Fibroblast of the aortic adventitia (primary cell): ENCODE measurements at places on chromosomes 2 and 18. TPM values are rescaled to one million over a fixed set of nuclear protein-coding genes. Genes with fewer than 3 reads are reported as not detected.

DNA sequence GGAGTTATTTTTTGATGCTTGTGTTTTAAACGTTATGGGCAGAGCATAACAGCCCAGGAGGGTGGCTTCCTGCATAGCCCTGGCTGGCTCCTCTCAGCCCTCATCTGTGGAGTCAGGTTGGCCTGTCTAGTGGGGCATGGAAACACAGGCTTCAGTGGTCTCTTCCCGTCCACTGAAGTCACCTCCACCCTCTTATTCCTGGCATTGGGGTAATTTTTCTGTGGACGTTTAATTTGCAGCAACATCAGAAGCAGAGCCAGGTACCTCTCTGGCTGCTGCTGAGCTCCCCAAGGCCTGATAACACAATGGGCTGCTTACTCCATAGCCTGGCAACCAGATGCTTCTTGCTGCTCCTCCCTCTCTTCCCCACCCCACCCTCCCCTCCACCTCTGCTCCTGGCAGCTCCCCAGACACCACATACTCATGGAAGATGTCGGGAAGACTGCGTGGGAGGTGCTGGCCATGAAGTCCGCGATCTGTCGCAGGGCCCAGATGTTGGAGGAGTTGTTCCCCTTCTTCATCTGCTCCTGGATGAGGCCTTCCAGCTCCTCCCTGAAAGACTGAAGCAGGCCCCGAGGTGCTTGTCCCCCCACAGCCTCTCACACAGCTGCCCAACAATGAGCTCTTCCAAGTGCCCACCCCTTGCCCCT lies 64.0 kb downstream of the ADD2 start:
- peak; percentile 70 for DNase-seq

The BUB1 gene
- 5.9 and 35.2 TPM in 2 replicates for total RNA-seq

DNA sequence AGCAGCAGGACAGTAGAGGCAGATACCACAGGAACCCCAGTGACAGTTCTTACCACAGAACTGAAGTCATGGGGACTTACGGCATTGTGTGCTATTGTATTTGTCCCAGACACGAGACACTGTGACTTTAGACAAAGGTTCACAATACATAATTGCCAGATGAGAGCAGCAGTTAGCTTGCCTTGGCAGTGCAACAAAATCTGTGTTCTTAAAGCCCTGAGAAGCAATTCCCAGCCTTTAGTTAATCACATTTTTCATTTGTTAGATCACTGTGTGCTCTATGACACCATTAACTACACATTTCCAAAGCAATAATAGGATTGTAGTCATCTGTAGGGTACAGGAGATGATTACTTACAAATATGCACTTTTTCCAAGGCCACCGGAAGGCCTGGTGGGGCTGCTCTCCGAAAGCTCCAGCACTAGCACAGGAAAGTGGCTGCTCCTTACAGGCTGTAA lies 97.5 kb upstream of the LDLRAD4 start:
- peak; percentile 53 for DNase-seq

DNA sequence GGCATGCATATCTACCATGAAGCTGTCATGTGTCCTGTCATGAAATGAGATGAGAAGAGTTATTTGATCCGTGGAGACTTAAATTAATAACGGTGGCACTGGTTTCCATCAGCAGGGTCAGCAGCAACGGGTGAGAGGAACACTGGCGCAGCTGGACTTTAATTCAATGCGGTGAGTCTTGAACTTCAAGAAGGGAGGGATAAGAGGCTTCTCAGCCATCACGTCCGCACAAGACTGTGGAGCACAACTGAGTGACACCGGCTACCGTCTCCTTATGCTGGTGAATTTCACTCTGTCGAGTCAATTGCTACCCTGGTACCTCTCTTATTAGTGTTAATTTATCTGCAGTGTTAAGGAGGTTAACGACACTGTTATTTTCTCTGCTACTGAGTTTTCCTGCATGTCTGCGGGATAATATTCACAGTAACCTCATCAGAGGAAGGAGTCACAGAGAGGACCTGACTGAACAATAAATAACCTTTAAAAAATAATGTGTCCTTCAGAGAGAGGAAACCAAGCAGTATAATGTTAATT lies 236.8 kb downstream of the EPHA4 start:
- DNase-seq: no peak

GRCh38 chr2:16816016-16816415 lies 150.4 kb upstream of the CYRIA start:
- no peak for DNase-seq

The TRABD2A gene
- total RNA-seq: 0.33 and 1.6 TPM in 2 replicates

GRCh38 chr2:20282916-20283592 lies 58.1 kb upstream of the SDC1 start:
- peak; percentile 64 for DNase-seq

The UGT1A6 gene
- 0.09 TPM in 1 of 2 replicates, not detected in the other for total RNA-seq

The EVX2 gene
- not detected in 2 replicates for total RNA-seq

DNA sequence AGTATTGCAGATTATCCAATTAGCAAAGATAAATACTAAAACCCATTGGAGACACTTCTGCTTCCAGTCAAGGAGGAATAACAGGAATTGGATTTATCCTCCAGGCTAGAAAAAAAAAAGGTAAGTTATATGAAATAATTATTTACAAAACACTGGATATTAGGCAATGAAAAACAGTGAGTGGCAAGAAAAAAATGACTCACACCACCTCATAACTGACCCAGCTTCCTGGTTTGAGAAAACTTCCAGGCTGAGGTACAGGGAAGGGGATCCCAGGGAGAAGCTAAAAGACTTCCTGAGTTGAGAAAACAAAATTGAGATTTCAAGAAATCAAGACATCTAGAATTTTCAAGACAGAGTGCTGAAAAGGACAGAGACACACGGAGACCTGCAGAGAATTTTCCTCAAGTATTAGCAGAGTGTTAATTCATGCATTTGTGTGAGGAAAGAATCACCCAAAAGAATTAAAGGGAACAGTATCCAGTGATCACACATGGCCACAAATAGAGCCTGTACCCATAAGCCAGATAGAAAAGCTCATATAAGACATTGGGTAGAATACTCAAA lies 17.4 kb downstream of the SRD5A2 start:
- no peak for DNase-seq

The ERMN gene
- total RNA-seq: 0.18 TPM in 1 of 2 replicates, not detected in the other

DNA sequence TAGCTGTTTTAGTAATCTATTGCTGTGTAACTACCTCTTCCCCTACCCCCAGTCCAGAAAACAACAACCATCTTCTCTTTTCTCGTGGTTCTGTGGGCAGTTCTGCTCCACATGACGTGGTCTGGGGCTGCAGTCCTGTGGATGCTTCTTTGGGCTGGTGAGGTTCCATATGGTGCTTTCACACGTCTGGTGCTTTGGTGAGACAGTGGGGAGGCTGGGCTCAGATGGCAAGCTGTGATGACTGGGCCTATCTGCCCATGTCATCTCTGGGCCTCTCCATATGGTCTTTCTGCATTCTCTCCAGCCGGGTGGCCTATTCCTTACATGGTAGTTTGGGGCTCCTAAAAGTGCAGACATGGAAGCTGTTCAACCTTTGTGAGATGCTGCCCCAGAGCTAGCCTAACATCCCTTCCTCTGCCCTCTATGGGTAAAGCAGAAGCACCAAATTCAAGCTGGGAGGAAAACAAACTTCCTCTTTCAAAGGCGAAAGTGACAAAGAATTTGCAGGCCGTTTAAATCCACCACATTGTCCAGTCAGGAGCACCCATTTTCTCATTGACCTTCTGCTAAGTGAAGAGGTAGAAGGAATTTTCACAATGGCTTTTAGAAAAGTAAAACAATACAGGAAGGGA lies 68.3 kb upstream of the IL1R1 start:
- no peak for DNase-seq

DNA sequence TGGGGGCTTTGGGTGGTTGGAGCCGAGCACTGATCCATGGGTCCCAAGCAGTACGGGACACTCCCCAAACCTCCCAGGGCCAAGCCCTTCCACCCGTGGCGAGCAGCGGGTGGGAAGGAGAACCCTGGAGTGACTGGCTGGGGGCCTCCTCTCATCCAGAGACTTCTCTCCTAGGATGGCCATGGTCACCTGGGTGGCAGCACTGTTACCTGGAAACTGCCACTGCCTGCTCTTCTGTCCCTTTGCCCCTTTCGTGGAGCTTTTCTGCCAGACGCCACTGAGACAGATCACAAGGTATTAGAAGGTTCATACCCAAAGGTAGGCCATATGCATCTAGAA lies 26.9 kb downstream of the CENPO start:
- no peak for DNase-seq

GRCh38 chr2:104885119-104885782 lies 31.3 kb downstream of the POU3F3 start:
- no peak for DNase-seq

The FEV gene
- not detected in 2 replicates for total RNA-seq

DNA sequence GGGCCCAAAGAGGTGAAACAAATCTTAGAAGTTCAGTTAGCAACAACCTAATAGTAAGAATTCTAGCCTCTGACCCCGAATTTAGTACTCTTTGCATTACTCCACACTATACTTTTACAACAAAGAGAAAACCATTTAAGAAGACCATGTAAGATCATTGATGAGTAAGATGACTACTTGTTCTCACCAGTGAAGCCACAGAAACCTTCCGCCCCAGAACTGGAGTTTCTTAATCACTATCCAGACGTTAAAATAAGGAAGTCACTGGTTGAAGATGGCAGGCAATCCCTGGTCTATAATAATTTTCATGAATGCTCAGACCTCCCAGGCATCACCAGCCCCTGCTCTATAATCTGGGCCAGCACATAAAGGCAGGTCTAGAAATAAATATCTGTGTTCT lies 95.0 kb downstream of the TMEM163 start:
- no peak for DNase-seq

DNA sequence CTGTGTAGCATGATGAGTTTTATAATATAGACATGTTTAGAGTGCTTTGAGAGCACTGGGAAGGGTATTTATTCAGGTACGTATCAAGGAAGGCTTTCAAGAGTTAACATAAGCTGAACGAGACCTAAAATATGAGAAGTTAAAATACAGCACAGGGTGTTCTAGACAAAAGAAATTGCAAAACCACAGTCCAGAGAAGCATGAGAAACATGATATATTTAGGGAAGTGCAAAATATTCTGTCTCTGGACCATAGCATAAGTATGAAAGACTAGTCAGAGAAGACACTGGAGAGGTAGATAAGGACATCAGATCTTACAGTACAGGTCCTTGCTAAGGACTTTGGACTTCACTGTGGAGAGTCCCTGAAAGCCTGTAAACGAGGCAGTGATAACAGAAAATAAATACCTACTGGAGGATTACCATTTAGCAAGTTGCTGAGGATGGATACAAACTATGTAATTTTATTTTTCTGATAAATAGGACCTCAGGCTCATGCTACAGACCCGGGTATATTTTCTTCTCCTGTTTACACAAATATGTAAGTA lies 43.7 kb downstream of the FSIP2 start:
- no peak for DNase-seq

The LIPG gene
- 2.7 and 3.2 TPM in 2 replicates for total RNA-seq

The FSHR gene
- total RNA-seq: not detected in 2 replicates

DNA sequence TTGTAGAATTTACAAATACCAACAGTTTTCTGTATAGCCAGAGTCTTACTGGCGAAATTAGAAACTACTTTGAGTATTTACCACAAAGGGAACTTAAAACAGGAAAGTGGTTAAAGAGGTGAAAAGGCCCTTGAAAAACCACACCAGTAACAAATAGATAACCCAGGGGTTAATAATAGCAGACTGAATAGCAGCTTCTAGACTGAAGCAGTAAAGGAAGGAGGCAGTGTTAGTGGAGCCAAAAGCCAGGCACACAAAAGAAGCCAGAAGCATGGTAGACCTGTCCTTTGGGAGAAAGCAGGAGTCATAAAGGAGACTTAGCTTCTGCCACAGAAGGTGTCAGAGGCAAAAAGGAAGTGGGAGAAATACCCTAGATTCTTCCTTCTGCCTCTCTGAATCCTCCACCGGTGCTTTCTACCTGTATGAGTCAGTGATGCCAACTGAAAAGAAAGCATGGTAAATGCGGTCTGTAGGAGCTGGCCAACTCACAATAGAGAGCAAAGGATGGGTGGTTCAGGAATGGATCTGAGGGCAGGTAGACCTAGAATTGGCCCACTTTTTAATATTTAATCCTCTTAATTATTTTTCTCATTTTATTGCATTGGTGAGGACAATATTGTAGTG lies 97.3 kb downstream of the ARL6IP6 start:
- no peak for DNase-seq

The CGREF1 gene
- 4.7 and 9.3 TPM in 2 replicates for total RNA-seq

- DNase-seq: peak; percentile 25
These were observed 76.3 kb upstream of the GALNT5 start for GRCh38 chr2:157181234-157181633.

The RAB17 gene
- 0.54 and 3.5 TPM in 2 replicates for total RNA-seq

The DSG4 gene
- not detected in 2 replicates for total RNA-seq

GRCh38 chr2:169683054-169683424 lies 11.2 kb downstream of the CFAP210 start:
- no peak for DNase-seq

DNA sequence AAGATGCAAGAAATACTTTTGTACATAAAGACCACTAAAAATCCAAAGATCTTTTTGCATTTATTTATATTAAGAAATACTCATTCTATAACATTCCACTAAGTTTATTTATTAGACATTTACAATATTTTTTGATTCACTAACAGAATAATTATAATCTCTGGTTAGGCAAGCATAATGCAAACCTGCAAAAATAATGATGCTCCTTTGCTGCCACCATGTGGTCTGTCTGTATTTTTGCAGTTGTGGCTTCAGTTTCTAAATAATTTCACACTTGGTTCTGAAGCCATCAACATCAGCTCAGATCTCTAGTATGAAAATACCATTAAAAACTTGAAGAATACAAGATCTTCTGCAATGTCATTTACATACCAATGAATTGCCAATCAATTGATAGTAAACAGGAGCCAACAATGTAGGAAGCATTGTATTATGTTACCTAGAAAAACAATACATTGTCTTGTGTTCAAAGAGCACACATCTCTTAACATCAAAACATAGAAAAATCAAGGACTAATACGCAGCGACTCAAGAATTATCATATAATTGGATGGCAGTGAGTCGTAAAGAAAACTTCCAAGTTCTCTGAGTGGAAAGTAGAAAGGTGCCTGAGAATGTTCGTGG lies 28.8 kb upstream of the WDR75 start:
- peak; percentile 85 for DNase-seq

- peak; percentile 9 for DNase-seq
These were observed 68.3 kb downstream of the CRACDL start for GRCh38 chr2:98867539-98868309.

GRCh38 chr18:5276947-5277346 lies 18.6 kb downstream of the ZBTB14 start:
- no peak for DNase-seq

DNA sequence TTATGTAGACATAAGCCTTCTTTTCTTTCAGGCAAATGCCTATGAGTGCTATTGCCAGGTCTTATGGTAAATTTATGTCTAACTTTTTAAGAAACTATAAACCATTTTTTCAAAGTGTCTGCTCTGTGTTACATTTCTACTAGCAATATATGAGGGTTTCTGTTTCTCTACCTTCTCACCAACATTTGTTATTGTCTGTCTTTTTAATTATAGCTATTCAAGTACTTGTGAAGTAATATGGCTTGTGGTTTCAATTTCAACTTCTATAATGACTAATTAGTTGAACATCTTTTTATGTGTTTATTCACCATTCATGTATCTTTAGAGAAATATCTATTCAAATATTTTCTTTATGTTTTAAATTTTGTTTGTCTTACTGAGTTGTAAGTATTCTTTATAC lies 213.1 kb upstream of the MC4R start:
- DNase-seq: no peak

- peak; percentile 40 for DNase-seq
These were observed 72.9 kb downstream of the CLHC1 start for GRCh38 chr2:55159037-55159651.

- DNase-seq: no peak
These were observed 137.9 kb upstream of the RAB12 start for GRCh38 chr18:8471372-8471771.
